ENCODE measurements at places on chromosomes 2 and 18. TPM values are rescaled to one million over a fixed set of nuclear protein-coding genes. Genes with fewer than 3 reads are reported as not detected.

ZSWIM2 gene
- not detected for total RNA-seq

DNA sequence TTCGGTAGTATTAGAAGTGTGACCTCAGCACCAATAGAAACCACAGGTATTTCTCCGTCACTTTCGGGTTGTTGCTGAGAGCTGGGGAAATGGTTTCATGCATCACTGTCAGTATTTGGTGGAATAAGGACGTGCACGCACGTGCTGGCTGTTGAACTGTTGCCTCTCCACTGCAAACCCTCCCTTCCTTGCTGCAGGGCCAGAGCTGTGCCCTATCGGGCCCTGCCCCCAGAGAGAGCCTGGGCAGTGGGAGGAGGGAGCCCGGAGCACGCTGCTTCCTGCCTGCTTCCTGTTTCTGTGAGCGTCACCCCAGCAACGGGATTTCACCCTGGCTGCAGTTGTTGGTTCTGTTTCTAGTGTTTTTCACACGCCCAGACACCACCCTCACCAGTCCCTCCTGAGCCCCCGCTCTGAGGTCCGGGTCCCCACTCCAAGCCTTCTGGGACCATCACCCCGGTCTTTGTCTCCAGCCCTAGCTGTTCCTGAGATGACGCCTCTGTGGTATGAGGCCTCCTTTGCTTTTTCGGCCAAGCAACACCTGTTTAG is 47.4 kb downstream of the LRRFIP1 start:
- DNase-seq = peak; percentile 86

DNA sequence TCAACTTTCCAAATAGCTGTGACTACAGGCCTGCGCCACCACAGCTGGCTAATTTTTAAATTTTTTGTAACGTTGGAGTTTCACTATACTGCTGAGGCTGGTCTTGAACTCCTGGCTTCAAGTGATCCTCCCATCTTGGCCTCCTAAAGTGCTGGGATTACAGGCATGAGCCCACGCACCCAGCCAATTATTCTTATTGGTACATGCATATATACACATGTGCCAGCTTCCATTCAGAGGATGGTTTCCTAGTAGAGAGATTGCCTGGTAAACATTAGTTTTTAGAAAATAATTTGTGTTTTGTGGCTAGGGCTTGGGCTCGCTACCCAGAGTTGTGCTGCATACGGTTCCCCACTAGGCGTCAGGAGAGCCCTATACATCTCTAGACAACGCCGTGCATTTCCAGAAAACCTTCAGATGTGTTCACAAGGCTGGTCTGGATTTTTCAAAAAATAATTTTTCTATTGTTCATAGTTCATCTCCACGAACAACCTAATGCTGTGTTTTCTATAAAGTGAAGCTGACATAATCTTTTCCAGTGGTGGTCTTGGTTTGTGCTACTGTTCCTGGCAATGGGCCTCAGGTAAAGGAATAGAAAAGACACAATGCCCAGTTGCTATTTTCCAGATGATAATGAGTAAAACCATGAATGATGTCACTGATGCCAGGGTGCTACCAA is 14.6 kb upstream of the AFG3L2 start:
- DNase-seq = peak; percentile 73

REG1A gene
- not detected for total RNA-seq

- DNase-seq = no peak
These were observed 62.2 kb downstream of the GALNT14 start for GRCh38 chr2:31075941-31076590.

MBP gene
- 25.2 TPM for total RNA-seq

GRCh38 chr2:239476029-239476756 is 75.4 kb upstream of the HDAC4 start:
- no peak for DNase-seq

- DNase-seq = no peak
These were observed 86.0 kb downstream of the DTNB start for GRCh38 chr2:25587361-25587760.

TCF7L1 gene
- total RNA-seq = not detected

KCNS3 gene
- total RNA-seq = not detected

WDR7 gene
- total RNA-seq = 17.1 TPM

DNA sequence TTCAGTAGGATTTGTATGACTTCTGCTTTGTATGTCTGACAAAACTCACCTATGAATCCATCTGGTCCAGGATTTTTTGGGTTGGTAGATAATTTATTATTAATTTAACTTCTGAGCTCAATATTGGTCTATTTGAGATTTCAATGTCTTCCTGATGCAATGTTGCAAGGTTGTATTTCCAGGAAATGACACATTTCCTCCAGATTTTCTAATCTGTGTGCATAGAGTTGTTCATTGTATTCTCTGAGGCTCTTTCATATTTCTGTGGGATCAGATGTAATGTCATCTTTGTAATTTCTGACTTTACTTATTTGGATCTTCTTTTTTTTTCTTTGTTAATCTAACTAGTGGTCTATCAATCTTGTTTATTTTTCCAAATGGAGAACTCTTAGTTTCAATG is 584.7 kb upstream of the SETBP1 start:
- DNase-seq = no peak

LTBP1 gene
- 72.4 TPM for total RNA-seq

RFX8 gene
- not detected for total RNA-seq

DNA sequence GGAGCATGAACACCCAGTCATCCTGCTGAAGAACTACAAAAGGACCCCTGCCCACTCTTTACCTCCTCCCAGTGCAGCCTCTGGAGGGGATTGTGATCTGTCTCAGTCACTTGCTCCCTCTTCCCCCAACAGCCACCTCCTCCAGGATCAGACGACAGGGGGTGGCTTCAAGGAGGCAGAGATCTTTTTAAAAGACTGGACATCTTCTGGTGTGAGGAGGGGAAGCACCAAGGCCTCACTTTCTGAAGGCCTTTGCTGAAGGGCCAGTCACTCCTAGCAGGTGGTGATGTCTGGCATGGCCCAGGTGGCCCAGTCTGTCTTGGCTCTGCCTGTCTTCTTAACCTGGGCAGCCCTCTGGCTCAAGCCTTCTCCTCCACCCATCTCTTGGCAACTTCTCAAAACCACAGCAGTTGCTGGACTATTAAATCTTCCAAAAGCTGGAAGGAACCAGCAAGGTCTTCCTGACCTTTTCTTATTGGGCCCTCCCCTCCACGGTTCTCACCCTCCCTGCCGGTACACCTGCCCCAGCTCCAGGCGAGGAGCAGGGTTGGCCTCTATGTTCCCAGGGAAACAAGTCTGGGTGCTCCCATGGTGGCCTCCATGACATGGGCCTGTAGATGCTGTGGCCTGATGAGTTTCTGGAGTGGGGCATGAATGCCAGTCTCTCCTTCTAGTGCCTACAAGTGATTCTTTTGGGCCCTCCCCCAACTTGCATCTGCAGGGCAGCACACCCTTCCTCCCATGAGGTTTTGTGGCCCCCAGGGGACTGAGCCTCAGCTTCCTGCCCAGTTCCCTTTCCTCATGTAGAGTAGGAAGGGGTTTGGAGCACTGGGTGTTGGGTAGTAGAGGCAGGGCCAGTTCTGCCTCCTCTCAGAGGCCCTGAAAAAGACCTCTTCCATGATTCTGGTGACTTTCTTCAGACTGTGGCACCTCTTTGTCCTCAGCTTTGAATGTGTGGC is 5.0 kb upstream of the ATP6V1B1 start:
- no peak for DNase-seq

DNA sequence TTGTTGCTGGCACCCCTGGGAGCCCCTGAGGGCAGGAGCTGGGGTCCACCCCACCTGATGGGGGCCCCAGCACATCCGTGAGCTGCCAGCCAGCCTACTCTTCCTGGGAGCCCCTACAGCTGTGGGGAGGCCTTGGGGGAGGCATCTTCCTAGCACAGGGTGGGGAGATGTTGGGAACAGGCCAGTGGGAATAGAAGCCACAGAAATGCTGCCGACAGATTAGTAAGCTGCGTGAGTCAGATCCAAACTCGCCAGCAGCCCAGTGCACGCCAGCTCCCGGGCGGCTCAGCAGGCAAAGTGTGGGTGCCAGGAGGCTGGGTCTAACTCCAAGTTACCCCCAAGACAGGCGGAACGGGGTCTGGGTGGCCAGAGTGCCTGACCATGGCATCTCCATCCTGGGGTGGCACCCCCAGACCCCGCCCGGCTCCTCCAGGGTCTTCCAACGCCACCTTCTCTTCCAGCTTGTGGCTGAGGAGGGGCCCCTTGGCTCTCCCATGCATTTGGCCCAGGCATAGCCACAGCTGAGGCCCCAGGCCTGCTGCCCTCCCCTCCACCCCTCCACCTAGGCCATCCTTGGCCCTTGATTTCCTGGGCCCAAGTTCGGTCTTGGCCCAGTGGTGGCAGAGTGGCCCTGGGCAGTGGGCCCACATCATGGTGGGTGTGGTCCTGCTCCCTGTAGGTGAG is 15.3 kb downstream of the CROCC2 start:
- DNase-seq = no peak

DNA sequence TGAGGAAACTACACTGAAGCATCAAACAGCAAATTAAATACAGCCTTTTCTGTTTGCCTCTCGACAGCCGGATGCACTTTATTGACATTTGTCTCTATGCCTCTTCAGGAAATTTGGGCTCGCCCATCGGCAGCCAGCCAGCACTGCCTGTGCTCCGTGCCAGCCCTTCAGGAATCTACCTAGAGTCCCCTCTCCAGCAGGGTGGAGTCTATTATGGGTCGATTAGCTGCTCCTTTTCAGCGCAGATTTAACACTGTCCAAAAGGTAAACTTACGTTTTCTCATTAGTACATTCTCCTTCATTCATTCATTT is 91.5 kb downstream of the MYCN start:
- DNase-seq = no peak

GMPPA gene
- total RNA-seq = 42.9 TPM
